Astrocyte (in vitro differentiated cells and primary cell): ENCODE measurements at places on chromosomes 12 and 14.

GRCh38 chr14:77485901-77486678, 12.5 kb downstream of the ISM2 start:
- DNase-seq = peak; percentile 88

- peak; percentile 58 for DNase-seq
Observed at GRCh38 chr12:55818886-55819285, 1.0 kb downstream of the ORMDL2 start.

GRCh38 chr12:82774666-82775065, 88.0 kb downstream of the TMTC2 start:
- no peak for DNase-seq

DNA sequence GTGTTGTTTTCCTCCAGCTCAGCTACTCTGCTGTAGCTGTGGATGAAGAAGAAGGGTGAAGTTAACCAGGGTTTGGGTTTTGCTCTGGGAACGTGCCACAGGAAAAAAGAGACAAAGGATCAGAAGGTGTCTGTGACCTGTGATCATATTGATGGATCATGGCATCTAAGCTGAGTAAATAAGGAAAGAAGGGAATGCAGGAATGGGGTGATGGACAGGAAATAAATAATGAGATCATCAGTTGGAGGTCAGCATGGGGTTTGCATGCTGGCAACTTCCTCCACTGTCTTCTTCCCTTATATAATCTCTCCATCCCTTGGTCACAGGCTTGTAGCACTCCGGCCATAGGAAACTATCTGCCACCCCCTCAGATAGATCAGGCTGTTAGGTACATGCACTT, 430.3 kb upstream of the PDE3A start:
- no peak for DNase-seq

DNA sequence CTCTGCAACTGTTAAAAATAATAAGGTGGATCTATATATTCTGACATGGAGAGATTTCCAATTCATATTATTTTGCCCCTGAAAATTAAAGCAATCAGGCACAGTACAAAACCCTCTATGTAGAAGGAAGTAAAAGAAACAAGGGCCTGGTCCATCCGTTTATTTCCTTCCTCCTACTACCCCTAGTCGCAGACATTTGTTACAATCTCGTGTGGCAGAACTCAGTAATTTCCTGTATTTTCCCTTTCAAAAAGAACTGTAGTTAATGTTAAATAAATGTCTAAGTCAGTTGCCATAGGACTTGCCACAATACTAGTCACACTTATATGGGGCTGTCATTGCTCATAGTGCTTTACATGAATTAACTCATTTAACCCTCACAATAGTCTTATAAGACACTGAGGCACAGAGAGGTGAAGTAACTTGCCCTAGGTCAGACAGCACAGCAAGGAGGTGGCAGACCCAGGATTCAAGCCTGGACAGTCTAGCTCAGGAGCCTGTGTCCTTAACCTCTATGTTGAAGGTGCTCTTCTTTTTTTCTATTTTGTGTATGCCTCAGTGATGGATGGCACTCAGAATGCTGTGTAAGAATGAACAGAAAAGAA, 24.2 kb downstream of the NINJ2 start:
- no peak for DNase-seq

- DNase-seq = peak; percentile 16
Observed at GRCh38 chr14:50601394-50601793, 41.4 kb downstream of the ATL1 start.

- DNase-seq = no peak
Observed at GRCh38 chr14:90402016-90402415, 5.2 kb downstream of the CALM1 start.

- no peak for DNase-seq
Observed at GRCh38 chr14:102573591-102574046, 18.8 kb upstream of the RCOR1 start.

DNA sequence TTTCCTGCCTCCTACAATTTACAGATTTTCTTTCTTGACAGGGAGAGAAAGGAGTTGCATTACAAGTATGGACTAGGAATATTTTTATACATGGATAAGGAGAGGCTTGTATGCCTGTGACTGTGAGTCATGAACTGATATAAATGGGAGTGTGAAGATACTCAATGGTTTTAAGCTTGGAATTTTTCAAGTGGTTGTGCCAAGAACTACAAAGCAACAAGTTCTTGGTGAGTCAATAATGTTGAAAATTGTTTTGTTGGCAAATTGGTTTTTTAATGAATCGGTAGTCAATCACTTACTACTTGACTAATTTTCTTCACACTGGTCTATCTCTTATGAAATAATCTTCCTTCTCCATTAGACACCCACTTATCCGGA, 58.9 kb upstream of the HMGA2 start:
- DNase-seq = peak; percentile 96

- DNase-seq = no peak
Observed at GRCh38 chr12:53726341-53726740, 911 bp downstream of the CALCOCO1 start.

DNA sequence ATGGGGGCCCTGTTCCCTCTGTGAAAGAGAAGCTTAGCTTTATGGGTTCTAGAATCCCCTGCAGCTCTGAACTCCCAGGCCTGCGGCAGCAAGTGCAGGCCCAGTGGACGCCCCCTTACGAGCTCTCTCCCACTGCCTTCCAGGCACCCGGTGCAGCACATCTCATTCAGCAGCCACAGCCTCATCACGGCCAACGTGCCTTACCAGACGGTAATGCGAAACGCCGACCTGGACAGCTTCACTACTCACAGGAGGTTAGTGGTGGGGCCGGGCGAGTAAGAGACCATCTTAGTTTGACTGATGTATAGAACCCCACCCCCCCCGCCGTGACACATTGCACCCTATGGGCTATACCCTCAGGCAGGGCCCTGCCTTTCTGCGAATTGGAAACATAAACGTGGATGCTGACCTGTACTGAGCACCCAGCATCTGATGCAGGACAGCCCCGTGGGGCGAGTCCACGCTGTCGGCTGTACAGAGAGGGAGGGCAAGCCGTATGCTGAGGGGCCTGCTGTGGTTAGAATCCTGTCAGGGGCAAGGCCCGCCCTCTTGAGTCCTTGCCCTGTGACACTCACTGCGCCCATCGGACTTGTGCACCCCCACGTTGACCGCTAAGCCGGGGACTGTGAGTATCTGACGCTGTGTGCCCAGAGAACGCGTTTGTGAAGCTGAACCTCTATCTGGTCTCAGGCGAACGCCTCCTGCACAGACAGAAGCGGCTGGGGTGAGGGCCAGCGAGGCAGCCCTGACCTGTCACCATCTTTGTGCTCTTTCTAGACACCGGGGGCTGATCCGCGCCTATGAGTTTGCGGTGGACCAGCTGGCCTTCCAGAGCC, 71.7 kb downstream of the TESC start:
- no peak for DNase-seq

DNA sequence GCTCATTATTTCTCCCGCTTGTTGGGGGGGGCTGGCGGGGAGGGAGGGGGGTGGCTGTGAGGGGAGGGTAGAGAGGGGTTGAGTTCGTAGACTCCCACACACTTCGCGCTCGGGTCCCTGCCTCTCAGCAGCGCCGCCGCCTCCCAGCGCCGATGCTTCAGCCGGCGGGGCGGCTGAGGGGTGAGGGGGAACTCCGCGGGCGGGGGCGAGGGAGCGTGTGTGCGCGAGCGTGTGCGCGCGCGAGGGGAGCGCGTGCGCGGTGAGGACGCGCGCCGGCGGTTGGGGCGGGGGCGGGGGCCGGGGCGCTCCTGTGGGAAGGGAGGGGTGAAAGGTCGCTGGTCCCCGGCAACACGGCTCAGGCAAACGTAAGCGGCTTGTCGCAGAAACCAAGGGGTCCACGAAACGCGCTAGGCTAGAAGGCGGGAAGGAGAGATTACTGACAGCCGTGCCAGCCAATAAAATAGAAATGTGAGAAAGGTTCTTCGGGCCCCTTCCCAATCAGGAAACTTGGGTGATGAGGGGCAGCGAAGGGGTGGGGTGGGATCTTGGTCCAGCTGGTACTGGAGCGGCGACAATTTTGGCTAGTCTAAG, 343 bp upstream of the NOVA1 start:
- peak; percentile 81 for DNase-seq

- DNase-seq = no peak
Observed at GRCh38 chr12:75207338-75208083, 2.1 kb downstream of the KCNC2 start.

DNA sequence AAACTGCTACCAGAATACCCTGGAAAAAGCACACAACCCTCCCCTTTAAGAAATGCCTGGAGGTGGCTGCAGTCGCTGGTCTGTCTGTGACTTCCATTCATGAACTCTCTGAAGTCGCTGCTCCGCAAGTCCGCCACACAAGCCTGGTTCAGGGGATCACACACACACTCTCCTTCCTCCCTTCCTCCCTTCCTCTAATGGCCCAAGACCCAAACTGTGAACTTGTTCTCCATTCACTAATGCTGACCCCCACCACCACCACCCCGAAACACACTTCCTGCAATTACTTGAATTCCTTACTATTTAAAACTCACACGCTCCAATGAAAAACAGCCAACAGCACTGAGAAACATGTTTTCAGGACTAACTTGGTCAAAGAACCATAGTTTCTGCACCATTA, 1.0 kb upstream of the LMO3 start:
- no peak for DNase-seq

DNA sequence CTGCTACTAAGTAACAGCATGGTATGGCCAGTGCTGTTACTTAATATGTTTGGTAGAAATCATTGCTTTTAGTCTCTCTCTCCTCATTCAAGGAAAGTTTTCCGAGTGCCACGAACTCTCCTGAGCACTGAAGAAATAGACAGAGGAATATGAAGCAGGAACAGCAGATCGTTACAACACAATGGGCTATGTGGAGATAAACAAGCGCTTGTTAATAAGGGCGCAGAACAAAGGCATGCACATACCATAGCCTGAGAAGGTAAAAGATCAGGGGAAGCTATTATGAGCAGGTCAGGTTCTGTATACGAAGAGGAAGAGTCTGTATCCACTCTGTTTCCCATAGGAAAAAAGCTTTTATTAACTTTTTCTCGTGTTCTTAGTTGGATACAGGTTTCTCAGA, 156.2 kb upstream of the CPNE8 start:
- no peak for DNase-seq

DNA sequence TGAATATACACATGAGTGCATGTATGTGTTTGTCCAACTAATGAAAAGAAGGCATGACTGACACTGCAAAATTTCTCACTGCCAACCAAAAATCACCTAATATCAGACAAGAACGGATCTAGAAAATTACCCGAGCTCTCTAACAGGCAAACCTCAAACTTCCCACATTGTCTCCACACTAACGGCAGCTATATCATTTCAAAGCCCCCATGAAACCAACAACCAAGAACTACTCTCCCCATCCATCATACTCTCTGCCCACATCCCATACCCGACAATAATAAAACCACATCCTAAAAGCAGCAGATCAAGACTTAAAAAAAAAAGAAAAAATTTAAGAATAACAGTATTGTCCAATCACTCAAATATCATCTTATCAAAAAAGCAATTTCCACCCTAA, 227.1 kb downstream of the CEP128 start:
- DNase-seq = no peak

GRCh38 chr12:25155022-25155576, 39.9 kb downstream of the DNAI7 start:
- DNase-seq = peak; percentile 20

DNA sequence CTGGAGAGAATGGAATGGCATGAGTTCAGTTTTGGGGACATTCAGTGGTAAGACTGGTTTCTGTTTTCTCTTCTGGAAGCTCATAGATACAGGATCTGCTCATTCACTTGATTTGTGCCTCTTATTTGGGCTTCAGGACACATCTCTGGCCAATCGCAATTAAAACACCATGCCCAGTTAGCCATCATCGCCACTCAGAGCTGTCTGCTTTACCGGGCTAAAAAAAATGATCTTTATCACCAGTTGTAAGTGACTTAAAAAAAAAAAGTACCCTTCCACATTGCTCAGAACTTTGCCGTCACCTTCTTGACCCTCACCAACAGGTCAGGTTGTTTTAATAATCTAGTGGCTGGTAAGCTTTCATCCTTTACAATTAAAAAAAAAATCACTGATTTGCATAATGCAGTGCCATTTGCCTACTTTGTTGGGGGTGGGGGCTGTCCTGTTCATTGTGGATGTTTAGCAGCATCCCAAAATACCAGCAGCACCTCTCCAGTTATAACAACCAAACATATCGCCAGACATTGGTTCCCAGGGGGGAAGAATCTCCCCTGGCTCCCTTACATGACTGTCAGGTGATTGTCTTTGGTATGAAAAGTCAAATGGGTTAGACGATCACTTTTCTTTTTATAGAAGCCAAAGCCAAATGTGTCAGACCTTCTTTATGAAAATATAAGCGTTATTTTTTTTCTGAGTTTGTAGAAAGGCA, 150.1 kb downstream of the PRKCH start:
- DNase-seq = no peak

DNA sequence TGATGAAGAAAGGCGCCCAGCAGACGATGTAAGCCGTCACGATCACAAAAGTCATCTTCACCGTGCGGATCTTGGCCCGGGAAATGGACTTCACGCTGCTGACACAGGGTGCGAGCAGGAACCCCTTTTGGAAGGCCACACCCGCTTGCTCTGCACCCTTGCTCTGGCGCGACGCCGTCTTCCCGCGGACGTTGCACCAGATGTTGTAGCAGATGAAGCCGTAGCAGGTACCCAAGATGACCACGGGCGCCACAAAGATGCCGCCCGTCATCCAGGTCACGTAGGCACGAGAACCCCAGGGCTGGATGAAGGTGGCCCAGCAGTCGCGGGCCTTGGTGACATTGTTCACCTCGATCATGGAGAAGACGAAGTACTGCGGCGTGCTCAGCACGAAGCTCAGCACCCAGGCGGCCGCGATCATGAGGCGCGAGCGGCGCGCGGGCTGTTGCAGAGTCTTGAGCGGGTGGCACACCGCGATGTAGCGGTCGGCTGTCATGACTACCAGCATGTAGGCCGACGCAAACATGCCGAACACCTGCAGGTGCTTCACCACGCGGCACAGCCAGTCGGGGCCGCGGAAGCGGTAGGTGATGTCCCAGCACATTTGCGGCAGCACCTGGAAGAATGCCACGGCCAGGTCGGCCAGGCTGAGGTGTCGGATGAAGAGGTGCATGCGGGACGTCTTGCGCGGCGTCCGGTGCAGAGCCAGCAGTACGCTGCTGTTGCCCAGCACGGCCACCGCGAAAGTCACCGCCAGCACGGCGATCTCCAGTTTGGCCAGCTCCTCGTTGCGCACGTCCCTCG, 890 bp downstream of the AVPR1A start:
- no peak for DNase-seq

DNA sequence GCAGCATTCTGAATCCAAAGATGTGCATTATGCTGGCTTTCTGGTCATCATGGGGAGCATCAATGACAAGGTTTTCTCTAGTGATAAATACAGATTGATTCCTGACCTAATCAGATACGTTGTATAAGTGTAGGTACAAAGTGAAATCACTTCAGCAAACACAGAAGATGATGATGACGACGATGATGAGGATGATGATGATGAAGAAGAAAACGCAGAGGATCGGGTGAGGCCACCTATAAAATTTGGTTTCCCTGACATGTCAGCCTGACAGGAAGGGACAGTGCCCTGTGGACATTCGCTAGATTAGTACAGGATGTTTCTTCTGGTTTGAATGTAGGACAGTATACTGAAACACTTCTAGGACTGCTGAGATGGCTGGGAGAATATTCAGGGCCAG, 20.2 kb downstream of the RNF34 start:
- DNase-seq = no peak

GRCh38 chr12:122072031-122072970, 6.3 kb upstream of the MLXIP start:
- DNase-seq = peak; percentile 92

- no peak for DNase-seq
Observed at GRCh38 chr12:8648576-8649205, 13.9 kb downstream of the MFAP5 start.

GRCh38 chr12:49017891-49018260, 700 bp downstream of the PRKAG1 start:
- peak; percentile 48 for DNase-seq

- DNase-seq = no peak
Observed at GRCh38 chr12:109016016-109016415, 4.9 kb downstream of the SVOP start.

- DNase-seq = no peak
Observed at GRCh38 chr12:16221776-16222175, 55.7 kb downstream of the SLC15A5 start.
